Uterus (tissue), 4 donors: ENCODE measurements at places on chromosomes 7 and 10. TPM values are rescaled to one million over a fixed set of nuclear protein-coding genes. Genes with fewer than 3 reads are reported as not detected.

The PODXL gene
- 135 TPM for total RNA-seq

The PHKG1 gene
- 4.7 TPM for total RNA-seq

The MRPS17 gene
- 11.7 TPM for total RNA-seq

The ABCB4 gene
- total RNA-seq: 2.4 TPM

The OR2A42 gene
- total RNA-seq: not detected

The HOXA1 gene
- total RNA-seq: 1.8 TPM
